Astrocyte (in vitro differentiated cells and primary cell): ENCODE measurements at places on chromosomes 5 and 9. TPM values are rescaled to one million over a fixed set of nuclear protein-coding genes. Genes with fewer than 3 reads are reported as not detected.

DNA sequence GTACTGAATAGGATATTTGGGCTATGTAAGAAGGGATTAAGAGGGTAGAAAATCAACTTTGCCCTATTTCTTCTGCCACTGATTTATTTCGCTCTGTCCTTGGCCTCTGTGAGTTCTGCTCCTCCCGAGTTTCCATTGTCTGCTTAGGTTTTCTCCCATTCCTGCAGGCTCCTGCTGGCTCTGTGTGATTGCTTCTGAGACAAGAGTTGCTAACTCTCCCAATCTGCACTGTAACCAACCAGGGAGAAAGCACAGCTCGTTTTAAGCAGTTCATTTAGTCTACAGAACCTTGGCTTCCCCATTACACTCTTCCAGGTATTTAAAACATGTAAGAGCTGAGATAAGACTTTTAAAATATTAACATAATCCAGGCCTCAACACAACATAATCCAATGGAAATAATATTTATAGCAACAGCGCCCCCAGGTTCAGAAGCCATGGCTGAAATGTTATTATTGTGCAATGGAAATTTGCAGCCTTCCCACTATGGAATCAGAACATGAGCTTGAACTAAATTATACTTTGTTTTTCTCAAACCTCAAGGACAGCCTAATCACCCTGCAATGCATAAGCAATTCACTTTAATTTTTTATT is 203.5 kb downstream of the ERCC6L2 start:
- H3K27me3 ChIP-seq = peaks cover 15% of the 10 kb centered on the region
- H3K4me1 ChIP-seq = no peaks in the 10 kb centered on the region
- H3K27ac ChIP-seq = no peak overlapping the region
- H3K4me3 ChIP-seq = no peak overlapping the region
- no peaks in the 10 kb centered on the region for H3K36me3 ChIP-seq

- no peak overlapping the region for H3K27ac ChIP-seq
- DNase-seq = peak; percentile 3
- H3K4me3 ChIP-seq = no peak overlapping the region
- H3K4me1 ChIP-seq = no peaks in the 10 kb centered on the region
Observed at GRCh38 chr5:151523335-151523734, 67.8 kb downstream of the FAT2 start.

DNA sequence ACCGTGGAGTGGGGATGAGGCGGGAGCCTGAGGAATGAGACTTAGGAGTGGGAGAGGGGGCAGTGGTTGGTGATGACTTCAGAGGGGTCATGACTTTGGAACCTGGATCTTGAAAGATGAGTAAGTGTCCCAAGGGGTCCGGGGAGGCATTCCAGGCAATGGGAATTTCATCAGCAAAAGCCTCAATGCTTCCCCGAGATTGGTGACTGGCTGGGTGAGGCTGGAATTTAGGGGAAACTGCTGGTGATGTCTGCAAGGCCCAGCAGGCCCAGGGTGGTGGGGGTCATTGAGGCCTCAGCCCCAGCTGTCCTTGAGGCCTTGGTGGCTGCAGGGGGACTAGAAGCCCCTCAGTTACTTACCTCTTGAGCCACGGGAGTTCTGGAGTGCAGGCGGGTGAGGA is 7.5 kb downstream of the NDST1 start:
- peaks cover 3% of the 10 kb centered on the region for H3K36me3 ChIP-seq
- H3K4me3 ChIP-seq = peak overlapping the region; percentile 3
- no peaks in the 10 kb centered on the region for H3K27me3 ChIP-seq
- H3K27ac ChIP-seq = peak overlapping the region; percentile 88
- peak; percentile 80 for DNase-seq

The ZBTB34 gene
- 13.3 and 14.7 TPM in 2 replicates for total RNA-seq

DNA sequence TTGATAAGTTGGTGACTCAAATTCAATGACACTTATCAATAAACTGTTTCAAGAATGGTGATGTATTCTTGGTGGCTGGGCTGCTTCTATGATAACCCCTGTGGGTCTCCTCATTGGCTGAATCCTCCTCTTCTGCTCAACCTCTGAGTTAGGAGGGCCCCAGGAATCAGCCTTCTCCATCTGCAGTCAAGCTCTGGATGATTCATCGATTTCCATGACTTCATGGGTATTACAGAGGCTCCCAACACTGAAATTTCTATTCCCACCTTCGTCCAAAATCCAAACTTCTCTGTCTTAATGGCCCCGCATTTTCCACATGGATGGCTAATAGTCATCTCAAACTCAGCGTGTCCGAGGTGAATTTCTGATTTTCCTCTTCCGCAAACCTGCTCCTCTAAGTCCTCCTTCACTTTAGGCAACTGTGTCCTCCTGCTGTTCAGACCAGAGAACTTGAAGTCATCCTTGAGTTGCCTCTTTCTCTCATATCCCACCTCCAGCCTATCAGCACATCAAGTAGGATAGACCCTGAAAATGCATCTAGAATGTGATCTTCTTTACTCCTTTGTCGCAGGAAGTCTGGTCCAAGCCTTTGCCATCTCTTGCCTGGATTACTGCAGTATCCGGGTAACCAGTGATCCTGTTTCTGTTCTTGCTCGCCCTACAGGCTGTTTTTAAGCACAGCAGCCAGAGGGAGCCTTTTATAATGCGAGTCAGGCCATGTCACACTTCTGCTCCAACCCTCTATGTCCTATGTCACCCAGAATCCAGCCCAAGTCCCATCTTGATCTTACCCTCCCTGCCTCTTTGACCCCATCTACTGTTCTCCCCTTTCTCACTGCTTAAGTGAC is 41.4 kb upstream of the IL7R start:
- no peaks in the 10 kb centered on the region for H3K4me1 ChIP-seq
- H3K27me3 ChIP-seq = no peaks in the 10 kb centered on the region
- no peak overlapping the region for H3K4me3 ChIP-seq
- H3K36me3 ChIP-seq = no peaks in the 10 kb centered on the region

DNA sequence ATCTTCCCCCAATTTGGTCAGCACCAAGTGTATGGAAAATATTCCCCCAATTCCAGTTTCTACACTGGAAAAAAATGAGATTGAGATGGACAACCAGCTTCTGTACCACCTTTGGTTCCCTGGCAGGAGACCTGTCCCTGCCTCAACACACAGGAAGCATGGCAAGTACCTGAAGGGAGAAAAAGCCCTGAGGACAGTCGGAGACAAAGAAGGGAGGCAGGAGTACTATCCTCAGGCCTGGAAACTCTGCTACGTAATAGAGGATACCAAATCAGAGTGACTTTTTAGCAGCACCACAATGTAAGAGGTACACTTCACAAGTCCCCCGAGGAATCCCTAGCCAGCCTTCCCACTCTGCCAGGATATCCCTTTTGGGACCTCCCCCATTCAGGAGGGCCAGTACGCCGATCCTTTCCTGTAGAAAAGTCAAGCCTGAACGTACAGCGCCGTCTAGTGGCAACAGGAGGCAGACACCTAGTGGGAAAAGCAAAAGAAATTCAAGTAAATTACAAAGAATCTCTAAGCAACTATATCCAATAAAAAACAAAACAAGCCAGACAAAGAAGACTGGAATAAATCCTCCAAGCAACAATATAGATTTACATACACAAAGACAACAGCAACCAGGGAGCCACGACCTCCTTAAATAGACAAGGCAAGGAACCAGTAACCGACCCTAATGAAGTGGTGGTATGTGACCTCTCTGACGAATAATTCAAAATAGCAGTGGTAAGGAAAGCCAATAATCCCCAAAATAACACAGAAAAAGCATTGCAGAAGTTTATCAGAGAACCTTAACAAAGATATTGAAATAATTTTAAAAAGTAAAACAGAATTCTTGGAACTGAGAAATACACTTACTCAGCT is 63.3 kb upstream of the SLCO6A1 start:
- no peak overlapping the region for H3K4me3 ChIP-seq
- no peak for DNase-seq
- H3K4me1 ChIP-seq = no peaks in the 10 kb centered on the region
- H3K27ac ChIP-seq = no peak overlapping the region
- no peaks in the 10 kb centered on the region for H3K36me3 ChIP-seq
- no peaks in the 10 kb centered on the region for H3K27me3 ChIP-seq

- no peak overlapping the region for H3K27ac ChIP-seq
- H3K4me1 ChIP-seq = no peaks in the 10 kb centered on the region
- H3K36me3 ChIP-seq = no peaks in the 10 kb centered on the region
- no peak overlapping the region for H3K4me3 ChIP-seq
- H3K27me3 ChIP-seq = no peaks in the 10 kb centered on the region
Observed at GRCh38 chr9:117987945-117988344, 283.7 kb downstream of the TLR4 start.

DNA sequence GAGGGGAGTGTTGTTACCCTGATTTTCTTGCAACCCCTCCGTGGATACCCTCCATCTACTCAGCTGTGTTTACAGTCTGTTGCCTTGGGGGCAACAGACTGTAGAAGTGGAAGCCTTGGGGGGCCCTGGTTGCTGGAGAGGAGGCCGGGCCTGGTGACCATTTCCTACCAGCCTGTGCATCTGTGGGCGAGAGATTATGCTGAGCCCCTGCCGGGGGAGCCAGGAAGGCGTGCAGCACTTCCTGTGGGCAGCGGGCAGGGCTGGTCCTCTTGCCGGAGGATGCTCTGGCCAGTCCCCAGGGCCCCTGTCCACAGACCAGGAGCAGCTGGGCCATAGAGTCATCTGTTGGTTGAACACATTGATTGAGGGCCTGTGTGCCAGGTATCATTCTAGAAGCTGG is 11.1 kb downstream of the ERGIC1 start:
- peaks cover 3% of the 10 kb centered on the region for H3K36me3 ChIP-seq
- H3K27ac ChIP-seq = no peak overlapping the region
- H3K27me3 ChIP-seq = no peaks in the 10 kb centered on the region
- peaks cover 6% of the 10 kb centered on the region for H3K4me1 ChIP-seq
- no peak for DNase-seq
- no peak overlapping the region for H3K4me3 ChIP-seq

DNA sequence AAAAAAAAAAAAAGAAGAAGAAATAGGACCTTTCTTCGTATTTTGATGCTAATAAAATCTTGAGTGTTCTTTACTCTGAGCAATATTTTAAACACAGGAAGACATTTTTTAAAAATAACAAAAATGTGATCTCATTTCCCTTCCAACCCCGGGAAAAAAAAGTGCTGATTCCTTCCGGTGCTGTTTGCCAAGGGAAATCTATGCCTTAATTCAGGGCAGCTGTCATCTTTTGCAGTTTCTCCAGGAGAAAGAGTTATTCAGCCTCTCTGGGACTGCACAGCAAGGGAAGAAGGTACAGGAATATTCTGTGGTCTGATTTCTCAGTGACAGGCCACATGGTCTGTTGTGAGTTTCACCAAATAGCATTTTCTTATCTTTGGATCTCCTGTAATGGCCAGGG is 291.9 kb upstream of the IRX1 start:
- H3K36me3 ChIP-seq = no peaks in the 10 kb centered on the region
- H3K27me3 ChIP-seq = no peaks in the 10 kb centered on the region
- H3K4me3 ChIP-seq = no peak overlapping the region
- peaks cover 2% of the 10 kb centered on the region for H3K4me1 ChIP-seq
- no peak overlapping the region for H3K27ac ChIP-seq

DNA sequence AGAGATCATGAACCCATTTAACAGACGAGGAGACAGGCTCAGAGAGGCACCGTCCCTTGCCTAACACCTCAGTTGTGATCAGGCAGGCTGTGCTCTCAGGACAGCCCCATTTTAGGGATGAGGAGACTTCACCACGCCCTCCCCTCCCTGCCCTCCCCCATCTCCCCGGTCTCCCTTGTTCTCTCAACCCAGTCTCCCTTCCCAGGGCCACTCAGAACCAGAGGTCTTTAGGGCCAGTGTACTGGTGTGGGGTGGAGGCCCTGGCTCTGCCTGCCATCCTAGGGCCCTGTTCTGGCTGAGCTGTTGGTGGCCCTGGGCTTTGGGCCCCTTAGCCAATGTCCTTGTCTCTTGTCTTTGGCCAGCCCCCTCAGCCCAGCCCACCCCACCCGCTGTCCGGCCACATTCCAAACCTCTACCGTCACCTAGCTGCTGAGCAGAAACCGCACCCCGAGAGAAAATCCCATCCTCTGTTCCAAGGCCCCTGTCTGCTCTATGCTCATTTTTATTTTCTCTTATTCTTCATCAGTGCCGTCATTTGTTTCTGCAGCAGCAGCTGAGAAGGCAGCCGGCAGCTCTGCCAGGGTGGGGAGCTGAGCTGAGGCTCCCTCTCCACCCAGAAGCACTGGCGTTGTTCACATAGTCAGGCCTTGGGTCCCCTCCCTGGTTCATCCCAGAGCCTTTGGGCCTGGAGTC is 33.9 kb downstream of the OLFML2A start:
- H3K36me3 ChIP-seq = no peaks in the 10 kb centered on the region
- H3K4me3 ChIP-seq = no peak overlapping the region
- DNase-seq = peak; percentile 92
- H3K27ac ChIP-seq = peak overlapping the region; percentile 98
- peaks cover 43% of the 10 kb centered on the region for H3K4me1 ChIP-seq
- no peaks in the 10 kb centered on the region for H3K27me3 ChIP-seq

The MOB3B gene
- 2.8 and 3.9 TPM in 2 replicates for total RNA-seq

- no peak for DNase-seq
- no peaks in the 10 kb centered on the region for H3K4me1 ChIP-seq
- H3K27ac ChIP-seq = no peak overlapping the region
- no peaks in the 10 kb centered on the region for H3K27me3 ChIP-seq
- no peak overlapping the region for H3K4me3 ChIP-seq
Observed at GRCh38 chr5:91345461-91345860, 37.7 kb downstream of the ARRDC3 start.

The PCDHGB4 gene
- total RNA-seq = 13.6 and 15.7 TPM in 2 replicates

DNA sequence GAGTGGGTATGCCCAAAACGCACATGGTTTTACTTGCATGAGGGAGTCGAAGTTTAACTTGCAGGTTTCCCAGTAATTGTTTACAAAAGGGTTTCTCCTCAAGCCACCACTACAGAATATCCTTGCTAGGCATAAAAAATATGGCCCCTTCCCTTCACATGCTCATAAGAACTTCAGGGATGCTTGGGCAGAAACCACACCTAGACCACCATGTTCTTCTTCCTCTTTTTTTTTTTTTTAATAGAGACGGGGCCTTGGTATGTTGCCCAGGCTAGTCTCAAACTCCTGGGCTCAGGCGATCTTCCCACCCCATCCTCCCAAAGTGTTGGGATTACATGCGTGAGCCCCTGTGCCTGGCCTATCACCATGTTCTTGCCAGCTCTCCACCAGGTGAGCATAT is 18.6 kb upstream of the PLIN2 start:
- no peak overlapping the region for H3K27ac ChIP-seq
- DNase-seq = no peak
- H3K27me3 ChIP-seq = no peaks in the 10 kb centered on the region
- H3K36me3 ChIP-seq = no peaks in the 10 kb centered on the region

The IPPK gene
- total RNA-seq = 11.3 and 14.1 TPM in 2 replicates

- no peaks in the 10 kb centered on the region for H3K4me1 ChIP-seq
- no peaks in the 10 kb centered on the region for H3K36me3 ChIP-seq
- no peak overlapping the region for H3K4me3 ChIP-seq
- no peak overlapping the region for H3K27ac ChIP-seq
Observed at GRCh38 chr9:16182784-16183183, 629.9 kb downstream of the CCDC171 start.

GRCh38 chr9:76701441-76702039 is 62.7 kb upstream of the PCA3 start:
- peak; percentile 90 for DNase-seq
- no peak overlapping the region for H3K4me3 ChIP-seq
- peaks cover 21% of the 10 kb centered on the region for H3K4me1 ChIP-seq
- no peaks in the 10 kb centered on the region for H3K36me3 ChIP-seq
- peak overlapping the region; percentile 42 for H3K27ac ChIP-seq
- H3K27me3 ChIP-seq = peaks cover 13% of the 10 kb centered on the region

GRCh38 chr9:114958021-114958843 is 27.8 kb upstream of the TNFSF8 start:
- H3K4me1 ChIP-seq = peaks cover 7% of the 10 kb centered on the region
- no peak overlapping the region for H3K4me3 ChIP-seq
- no peaks in the 10 kb centered on the region for H3K27me3 ChIP-seq
- no peak for DNase-seq
